ENCODE measurements at places on chromosomes 7 and 10. TPM values are rescaled to one million over a fixed set of nuclear protein-coding genes. Genes with fewer than 3 reads are reported as not detected.

LRRN3 gene
- polyA plus RNA-seq = 3.5 TPM

CHAT gene
- polyA plus RNA-seq = not detected

DNA sequence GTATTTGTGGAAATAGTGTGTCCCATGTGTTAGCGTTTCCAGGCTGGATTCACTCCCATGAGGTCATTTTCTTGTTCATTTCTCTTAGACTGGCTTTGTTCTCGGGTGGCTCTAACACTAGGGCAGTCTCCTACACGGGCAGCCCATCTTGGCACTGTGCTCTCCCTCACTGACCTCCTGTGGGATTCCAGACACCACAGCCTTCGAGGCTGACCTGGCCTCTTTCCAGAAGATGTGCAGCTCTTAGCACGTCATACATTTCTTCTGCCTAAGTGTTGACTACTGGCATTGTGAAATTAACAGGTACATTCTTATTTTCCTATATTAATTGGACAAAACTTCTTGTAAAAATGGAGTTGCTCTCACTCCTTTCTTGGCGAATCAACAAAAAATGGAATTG is 72.8 kb downstream of the INSYN2A start:
- DNase-seq = no peak

DNA sequence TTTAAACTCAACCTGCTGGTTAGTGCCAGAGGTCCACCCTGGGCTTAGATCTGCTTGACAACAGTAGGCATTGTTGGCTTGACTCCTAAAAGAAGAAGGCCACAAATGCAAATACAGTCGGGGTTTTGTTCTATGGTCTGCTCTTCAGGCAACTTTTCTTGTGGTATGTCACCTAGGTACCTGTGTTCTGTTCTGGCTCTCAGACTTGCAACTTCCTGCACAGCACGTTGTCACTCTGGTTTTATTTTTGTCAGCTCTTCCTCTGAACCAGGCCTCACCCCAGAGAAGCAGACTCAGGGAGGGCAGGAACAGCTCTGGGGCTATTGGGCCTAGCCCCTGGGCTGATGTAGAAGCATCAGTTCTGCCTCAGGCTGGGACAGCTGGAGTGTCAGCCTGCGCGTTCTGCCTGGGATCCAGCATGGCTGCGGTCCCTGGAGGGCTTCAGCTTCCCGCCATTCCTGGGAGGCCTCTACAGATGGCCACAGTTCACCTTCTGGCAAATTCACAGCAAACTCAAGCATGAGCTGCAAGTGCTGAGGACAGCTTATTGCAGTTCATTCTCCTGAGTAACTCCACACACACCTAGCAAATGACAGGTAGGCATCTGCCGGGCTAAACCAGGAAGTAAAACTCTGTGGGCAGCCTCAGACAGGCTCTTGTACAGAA is 11.0 kb upstream of the PDCD4 start:
- DNase-seq = no peak

GRCh38 chr10:126596472-126597016 is 73.9 kb downstream of the C10orf90 start:
- DNase-seq = no peak

DNA sequence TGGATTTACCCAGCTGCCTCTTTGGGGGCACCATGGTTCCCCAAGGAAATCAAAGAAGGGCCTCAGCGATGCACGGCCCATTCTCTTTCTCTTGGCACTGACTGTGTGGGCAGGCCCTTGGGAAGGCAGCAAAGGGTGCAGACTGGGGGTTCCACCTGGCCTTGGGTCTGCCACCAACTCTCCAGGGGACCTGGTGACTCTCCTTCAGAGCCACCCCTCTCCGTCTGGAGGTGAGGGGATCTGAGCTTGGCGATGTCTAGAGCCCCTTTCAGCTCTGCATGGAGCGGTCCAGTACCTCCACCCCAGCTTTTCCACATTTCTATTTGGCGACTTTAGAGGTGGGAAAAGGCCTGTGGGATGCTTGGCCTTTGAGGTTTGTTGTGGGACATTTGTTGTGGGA is 69.1 kb downstream of the C10orf120 start:
- DNase-seq = no peak

All from left renal cortex interstitium (tissue), 4 donors.